ENCODE measurements at places on chromosomes 1 and 21.
A peak's percentile ranks its signal among the peaks of the same experiment; 100 is the strongest.

DNA sequence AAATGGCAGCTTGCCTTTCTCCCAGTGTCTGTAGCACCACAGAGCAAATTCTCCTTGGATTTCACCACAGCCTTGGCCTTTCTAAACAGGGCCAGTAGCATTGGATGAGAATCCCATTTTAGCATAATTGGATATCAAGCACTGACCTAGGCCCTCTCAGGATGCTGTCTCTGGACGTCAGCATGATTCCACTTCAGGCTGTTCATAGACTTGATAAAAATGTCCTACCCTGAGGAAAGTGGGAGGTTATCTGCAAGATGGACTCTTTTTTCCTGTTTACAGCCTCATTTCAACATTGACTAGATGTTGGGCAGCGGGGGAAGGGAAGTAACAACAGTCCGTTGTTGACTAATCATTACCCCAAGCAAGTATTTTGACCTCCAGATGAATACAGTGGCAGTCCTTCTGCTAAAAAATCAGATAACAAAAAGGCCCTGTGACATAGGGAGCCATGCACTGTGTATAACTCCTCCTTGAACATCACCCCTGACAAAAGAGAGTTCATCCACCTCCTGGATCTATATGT is 5.2 kb downstream of the NPL start:
- no peak for DNase-seq

DNA sequence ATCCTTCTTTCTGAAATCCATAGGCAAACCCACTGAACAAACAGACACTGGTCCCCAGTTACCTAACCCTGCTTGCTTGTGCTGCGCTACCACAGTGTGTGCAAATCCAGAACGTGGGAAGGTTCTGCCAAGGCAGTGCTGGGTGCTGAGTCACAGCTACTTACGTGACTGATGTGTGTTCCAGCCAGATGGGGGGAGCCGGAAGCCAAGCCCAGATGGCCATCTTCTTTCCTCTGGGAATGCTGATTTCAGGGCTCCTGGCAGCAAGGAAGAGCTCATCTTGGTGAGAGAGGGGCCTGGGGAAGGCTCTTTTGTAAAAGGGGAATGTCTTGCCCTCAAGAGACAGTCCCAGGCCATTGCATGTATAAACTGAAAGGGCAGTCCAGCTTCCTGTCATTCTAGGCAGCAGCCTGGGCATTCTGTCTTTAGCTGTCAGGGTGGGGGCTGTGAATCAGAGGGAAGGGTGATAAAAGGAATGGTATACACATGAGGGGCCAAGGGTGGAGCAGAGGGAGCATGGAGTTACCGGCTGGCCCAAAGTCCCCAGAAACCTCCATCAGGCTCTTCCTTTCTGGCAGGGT is 54.1 kb downstream of the CD46 start:
- DNase-seq = no peak

DNA sequence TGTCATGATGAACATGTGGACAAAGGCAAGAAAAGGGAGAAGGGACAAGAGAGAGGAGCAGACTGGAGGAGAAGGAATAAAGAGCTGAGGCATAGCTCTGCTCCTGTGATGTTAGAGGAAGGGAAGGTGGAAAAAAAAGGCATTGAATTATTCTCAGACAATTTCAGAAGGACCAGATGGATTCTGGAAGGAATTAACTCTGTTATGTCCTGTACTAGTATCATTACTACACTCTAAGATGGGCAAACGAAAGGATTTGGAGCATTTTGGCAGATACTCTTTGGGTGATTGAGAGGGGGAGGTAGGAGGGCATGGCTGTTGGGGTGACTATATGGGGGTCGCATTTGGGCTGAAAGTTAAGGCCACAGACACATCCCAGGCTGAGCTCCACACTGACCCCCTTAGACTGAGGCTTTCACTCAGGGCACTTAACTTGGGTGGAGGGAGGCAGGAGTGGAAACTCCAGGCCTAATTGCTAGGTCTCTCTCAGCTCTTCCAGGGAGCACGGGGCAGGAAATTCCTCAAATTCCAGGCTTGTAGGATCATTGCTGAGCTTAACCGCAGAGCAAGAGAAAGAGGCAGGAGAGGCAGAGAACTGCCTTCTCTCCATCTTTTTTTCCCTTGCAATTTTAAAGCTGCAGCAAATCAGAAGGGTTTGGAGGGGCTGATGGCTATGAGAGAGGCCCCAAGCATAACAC is 25.9 kb downstream of the KIRREL1 start:
- DNase-seq = peak; percentile 82

GRCh38 chr1:181185461-181185860 is 97.0 kb downstream of the IER5 start:
- no peak for DNase-seq

DNA sequence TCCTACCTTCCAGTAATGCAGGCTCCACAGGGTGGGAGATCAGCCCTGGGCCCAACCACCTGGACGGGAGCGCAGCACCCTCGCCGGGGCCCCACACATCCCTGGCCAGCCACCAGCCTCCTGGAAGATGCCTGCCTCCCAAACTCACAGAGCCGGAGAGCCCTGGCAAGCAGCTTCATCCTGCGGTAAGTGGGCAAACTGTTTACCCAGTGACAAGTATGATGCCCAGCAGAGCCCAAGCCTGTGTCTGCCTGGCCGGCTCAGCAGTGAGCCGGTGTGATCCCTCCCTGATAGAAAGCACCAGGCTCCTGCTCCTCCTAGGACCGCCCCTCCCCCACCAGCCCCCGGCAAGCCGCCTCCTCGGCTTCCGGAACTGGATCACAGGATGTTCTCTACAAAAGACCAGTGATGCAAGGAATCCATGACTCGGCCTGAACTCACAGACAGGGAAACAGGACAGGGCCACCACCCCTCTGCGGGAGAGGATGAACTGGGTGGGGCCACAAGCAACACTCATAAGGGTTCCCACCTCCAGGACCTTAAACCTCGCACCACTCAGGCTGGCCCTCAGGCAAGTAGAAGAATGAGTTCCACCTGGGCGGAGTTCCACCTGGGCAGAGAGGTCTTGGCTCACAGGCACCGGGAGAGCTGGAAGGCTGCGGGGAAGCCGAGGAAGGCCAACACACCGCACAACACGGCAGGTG is 7.9 kb downstream of the ACOT7 start:
- peak; percentile 93 for DNase-seq

GRCh38 chr21:39288987-39289386 is 24.4 kb downstream of the BRWD1 start:
- DNase-seq = no peak

DNA sequence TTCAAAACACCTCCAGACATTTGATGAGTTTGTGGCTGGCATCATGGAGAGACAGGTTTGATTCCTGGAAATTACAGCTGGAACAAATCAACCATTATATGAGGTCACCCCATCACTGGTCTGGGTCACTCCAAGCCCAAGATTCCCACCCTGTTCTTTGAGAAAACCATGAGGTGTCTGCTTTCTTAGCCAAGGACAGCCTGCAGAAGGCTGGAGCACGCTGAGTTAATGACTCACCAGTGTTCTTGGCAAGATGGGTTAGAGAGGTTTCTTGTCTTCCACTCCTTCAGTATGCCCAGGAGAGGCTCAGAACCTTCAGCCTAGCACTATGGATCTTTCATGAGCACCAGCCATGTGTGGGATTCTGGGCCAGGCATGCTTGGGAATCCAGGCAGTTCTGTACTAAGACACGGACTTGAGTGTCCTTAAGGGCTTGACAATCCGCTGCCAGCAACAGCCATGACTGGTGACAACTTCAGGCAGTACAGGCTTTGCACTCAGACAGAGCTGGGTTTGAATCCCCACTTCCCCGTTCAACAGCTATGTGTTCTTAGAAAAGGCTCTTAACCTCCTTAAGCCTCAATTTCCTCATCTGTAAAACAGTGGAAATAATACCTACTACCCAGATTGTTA is 43.9 kb downstream of the GRHL3 start:
- no peak for DNase-seq

All from H9 (cell line).